ENCODE measurements at places on chromosomes 7 and 10.

DNA sequence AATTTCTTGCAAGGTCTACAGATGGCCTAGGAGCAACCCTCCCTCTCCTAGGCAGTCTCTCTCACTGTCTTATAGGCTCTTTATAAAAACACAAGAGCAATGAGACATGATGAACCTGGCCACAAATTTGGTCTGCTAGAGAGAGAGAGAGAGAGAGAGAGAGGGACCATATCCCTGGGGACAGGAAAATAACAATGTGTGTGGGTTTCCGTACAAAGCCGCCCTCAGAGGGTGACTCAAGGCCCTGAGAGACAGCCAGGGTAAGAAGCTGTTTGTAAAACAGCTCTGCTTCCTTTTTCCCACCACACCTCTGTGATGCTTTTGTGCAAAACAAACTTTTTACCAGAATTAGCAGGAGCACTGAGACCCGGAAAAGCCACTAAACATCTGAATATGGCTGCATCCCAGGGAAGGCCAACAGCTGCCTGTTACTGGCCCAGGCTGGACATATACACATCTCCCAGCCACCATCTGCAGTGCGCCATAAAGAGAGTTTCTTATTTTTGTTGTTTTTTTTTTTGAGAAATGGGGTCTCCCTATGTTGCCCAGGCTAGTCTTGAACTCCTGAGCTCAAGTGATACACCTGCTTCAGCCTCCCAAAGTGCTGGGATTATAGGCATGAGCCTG, 18.4 kb downstream of the GIMAP5 start:
- peak; percentile 40 for DNase-seq

DNA sequence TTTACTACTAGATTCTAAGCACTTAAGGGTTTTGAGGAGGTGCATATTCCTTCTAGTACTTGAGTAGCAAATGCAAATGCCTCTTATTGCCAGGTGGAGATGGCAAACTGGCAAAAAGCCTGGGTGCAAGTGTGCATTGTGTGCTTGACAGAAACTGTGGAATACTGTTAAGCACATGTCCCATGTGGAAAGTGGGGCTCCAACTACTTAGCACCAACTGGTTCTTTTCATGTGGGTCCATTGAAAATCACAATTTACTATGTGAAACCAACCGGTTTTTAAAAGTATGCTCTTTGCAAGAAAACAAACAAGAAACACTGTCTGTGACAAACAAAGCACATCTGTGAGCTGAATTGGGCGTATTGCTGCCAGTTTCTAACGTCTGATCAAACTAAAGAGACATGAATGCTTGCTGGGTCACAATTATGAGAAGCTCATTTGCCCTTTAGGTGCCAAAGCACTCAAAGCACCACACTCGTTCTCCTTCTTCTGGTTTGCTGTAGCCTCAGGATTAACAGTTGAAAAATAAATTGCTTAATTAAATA, 197.4 kb downstream of the SEMA3E start:
- no peak for DNase-seq

- no peak for DNase-seq
These were observed 85.5 kb downstream of the PRTFDC1 start for GRCh38 chr10:24866604-24867583.

GRCh38 chr7:42677751-42678699, 233.8 kb downstream of the C7orf25 start:
- DNase-seq: no peak

GRCh38 chr7:423312-424260, 96.1 kb downstream of the PDGFA start:
- no peak for DNase-seq

DNA sequence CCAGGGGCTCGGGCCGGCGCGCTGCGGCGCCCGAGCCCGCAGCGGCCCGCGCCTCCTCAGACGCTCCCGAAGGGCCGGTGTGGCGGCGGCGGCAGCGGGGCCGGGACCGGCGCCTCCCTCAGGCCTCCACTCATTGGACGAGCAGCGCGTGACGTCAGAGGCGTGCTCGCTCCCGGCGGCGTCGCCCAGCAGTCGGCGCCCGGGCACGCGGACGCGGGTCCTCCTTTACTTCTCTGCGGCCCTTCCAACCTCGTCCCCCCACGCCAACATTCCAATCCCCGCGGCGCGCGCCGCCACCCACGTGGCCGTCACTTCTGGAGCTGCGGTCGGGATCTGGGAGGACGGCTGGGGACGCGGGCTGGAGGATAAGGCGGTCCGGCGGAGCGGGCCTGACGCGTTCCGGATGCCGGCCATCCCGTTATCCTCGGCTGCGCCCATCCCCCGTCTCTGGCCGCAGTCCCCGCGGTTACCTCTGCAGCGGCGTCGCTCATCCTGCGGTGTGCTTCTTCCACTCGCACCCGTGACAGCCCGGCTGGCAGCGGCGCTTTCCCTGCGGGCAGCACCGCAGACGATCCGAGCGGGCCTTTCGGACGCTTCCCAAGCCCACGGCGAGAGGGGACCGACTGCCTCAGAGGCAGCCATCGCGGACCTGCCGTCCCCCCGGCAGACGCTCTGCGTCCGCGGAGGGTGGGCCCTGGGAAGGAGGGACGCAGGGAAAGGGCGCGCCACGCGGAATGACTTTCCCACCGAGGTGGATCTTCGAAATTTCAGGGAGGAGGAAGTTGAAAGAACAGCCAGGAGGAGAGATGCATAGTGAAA, at the start of gene PDZD8:
Gene PDZD8, minus strand, starts transcription at position 81 of the 819 bp plus-strand sequence. CDS start 213 bp downstream, outside the sequence.
- DNase-seq: peak; percentile 78

- DNase-seq: no peak
These were observed 125.6 kb downstream of the PLXNA4 start for GRCh38 chr7:132450696-132451095.

- DNase-seq: no peak
These were observed 11.8 kb upstream of the PDCD4 start for GRCh38 chr10:110859973-110860376.

GRCh38 chr10:103679096-103679790, 176.1 kb downstream of the SH3PXD2A start:
- no peak for DNase-seq

- no peak for DNase-seq
These were observed 658.1 kb upstream of the MGMT start for GRCh38 chr10:128808921-128809440.

DNA sequence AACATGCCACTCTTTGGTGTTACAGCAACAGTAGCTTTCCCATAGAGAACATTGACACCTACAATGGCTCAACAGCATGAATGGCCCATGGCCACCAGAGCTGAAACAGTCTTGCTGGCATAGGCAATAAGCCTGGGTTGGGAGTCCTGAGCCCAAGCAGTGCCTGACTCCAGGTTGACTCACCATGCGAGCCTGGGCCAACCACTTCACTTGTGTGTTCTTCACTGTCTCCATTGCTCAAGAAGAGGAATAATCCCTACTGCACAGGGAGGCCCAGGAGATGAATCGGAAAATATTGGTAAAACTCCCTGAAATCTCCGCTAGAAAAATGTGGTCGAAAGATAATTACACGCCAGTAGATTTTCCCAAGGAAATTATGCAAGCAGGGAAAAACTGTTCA, 89.2 kb upstream of the INHBA start:
- DNase-seq: no peak

DNA sequence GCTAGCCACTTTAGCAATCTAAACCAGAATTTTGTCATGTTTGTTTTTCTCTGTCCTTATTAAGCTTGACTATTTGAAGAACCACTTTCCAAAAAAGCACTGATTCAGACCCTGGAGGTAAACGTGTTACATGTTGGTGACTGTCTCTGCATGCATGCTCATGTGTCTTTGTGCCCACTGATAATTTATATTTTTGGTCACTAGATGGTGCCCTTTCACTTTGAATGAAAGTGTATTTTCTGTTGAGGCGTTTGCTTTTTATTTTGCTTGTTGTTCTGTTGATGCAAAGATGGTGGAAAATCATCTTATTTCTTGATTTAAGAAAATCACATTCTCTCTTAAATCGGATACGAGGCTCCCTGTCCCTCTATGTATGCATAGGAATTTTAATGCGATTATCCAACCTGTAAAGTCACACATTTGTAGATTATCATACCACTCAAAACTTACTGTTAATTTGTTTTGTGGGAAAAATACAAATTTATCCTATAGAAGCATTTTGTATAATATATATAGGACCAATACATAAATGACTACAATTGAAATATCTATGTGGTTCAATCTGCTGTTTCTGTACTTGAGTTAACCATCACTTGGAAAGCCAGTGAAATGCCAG, 269.3 kb downstream of the BICC1 start:
- no peak for DNase-seq

- no peak for DNase-seq
These were observed 6.8 kb upstream of the OPALIN start for GRCh38 chr10:96365571-96365970.

GRCh38 chr7:151756076-151756731, 120.7 kb downstream of the PRKAG2 start:
- peak; percentile 42 for DNase-seq

- DNase-seq: no peak
These were observed 110.0 kb downstream of the PDGFA start for GRCh38 chr7:409339-410281.

- no peak for DNase-seq
These were observed 72.0 kb upstream of the ABCB5 start for GRCh38 chr7:20543500-20543899.

DNA sequence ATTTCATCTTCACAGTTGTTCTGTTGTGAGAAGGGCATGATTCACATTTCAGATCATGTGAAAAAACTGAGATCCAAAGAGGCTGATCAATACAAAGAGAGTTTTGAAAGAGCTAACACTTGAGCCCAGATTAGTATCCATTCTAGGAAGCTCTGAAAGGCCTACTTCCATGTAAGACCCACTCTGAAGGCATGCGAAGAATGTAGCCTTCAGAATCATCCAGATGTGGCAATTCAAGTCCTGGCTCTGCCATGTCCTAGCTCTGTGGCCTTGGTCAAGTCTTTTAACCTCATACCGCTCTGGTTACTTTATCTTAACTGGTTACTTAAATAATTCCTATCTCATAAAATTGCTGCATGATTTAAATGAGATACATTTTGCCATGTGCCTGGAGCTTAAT, 111.1 kb downstream of the FZD1 start:
- no peak for DNase-seq

GRCh38 chr10:131746785-131747184, 154.0 kb upstream of the PPP2R2D start:
- no peak for DNase-seq

DNA sequence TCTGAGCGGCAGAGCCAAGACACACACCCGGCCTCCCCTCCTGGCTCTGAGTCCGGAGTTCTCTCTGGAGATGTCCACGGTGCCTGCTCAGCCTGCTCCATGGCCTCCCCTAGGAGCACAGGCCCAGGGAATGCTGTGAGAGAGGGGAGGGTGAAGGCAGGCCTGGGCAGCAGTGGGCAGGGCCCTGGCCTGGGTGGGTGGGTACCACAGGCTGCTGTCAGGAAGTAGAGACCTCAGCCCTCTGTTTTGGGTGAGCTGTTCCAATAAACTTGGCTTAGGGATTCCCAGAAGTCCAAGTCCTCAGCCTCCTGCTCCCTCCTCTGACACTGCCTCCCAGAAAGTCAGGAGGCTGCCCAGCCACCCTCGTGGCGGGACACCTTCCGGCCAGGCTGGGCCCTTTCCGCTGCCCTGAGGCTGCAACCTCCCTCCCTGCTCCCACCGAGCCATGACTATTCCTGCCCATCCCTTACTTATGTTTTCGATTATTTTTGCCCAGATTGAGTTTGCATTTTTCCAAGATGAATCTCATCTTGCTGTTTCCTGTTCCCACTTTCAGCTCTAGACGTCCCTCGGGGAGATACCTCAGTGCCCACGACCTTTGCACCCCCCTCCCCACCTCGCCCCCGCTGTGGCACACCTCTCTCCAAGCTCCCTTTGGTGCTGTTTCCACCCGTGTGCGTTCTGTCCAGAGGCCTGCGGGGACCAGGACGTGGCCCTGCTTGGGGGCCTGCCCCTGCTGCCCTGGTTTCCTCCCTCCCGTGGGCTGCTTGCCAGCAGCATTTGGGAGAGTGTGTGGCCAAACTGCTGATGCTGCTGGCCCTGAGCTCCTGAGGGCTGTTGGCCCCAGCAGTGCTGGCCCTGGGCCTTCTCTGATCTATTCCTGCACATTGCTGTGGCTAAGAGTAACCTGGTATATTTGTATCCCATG, 5.8 kb upstream of the POLM start:
- no peak for DNase-seq

DNA sequence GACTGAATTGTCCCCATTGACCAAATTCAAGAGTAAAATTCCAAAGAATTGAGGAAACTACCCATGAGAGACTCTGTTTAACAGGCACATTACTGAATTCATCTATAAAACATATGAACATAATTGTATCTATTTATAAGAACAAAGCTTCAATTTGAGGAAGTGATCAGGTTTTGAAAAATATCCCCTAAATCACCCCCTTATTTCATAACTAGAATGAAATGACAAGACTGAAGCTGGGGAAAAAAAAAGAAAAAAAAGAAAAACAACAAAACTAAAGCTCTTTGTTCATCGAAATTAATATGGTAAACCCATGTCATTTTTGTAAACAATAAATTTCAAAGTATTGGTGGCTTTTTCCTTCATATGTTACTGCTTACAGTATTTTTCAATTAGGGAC, 184.9 kb upstream of the SEMA3A start:
- no peak for DNase-seq

DNA sequence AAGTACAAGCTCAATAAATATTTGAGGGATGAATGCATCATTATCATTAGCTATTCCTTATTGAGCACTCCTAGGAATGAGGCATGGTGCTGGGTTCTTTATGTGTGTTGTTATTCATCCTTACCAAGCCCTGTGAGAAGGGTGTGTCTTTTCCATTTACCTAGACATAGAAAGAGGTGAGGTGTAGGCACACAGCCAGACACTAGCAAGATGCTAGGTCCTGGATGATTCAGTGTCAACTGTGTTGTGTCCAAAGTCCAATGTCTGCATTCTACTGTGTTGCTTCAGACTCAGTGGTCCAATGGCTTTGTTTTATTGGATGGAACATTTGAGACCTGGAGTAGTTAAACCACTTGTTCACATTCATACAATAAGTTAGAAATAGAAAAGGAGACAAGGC, 605.5 kb downstream of the LRMDA start:
- DNase-seq: no peak

DNA sequence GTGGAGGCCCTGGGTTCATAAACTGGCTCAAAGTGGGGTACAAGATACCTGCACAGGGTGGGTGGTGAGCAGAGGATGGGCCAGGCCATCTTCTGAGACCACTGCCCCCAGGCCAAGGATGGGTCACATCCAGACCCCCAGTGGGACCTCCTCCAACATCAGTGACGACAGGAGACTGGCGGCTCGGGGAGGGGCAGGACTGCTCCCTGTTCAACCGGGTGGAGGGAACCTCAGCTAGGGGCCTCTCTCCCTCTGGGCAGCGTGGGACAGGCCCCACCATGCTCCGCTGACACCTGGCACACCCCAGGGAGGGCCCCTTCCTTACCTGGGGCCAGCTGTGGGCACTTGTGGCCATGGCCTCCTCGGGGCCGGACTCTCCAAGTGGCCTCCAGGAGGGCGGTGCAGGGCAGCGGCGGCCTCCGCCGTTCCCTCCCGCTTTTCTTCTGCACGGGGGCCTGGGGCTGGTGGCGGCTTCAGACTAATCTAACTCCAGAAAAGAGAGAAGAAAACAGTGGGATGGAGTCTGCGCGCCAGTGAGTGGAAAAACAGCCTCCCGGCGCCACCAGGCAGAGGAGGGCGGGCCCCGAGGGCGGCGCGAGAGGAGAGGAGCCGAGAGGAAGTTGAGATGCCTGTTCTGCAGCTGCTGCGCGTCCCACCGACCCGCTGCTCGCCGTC, at the start of gene CALHM2:
Gene CALHM2, minus strand, starts transcription at position 540 of the 675 bp plus-strand sequence. CDS start 2,429 bp downstream, outside the sequence.
- no peak for DNase-seq

GRCh38 chr10:62831346-62831745, 15.2 kb upstream of the EGR2 start:
- no peak for DNase-seq

All from activated CD4-positive, CD25-positive, alpha-beta regulatory T cell treated with anti-CD3 and anti-CD28 coated beads, Interleukin-2, amount 50 U/mL, for 16 hours (primary cell).